Thymus (tissue), 14 donors: ENCODE measurements at places on chromosomes 12 and 14. TPM values are rescaled to one million over a fixed set of nuclear protein-coding genes. Genes with fewer than 3 reads are reported as not detected.

DNA sequence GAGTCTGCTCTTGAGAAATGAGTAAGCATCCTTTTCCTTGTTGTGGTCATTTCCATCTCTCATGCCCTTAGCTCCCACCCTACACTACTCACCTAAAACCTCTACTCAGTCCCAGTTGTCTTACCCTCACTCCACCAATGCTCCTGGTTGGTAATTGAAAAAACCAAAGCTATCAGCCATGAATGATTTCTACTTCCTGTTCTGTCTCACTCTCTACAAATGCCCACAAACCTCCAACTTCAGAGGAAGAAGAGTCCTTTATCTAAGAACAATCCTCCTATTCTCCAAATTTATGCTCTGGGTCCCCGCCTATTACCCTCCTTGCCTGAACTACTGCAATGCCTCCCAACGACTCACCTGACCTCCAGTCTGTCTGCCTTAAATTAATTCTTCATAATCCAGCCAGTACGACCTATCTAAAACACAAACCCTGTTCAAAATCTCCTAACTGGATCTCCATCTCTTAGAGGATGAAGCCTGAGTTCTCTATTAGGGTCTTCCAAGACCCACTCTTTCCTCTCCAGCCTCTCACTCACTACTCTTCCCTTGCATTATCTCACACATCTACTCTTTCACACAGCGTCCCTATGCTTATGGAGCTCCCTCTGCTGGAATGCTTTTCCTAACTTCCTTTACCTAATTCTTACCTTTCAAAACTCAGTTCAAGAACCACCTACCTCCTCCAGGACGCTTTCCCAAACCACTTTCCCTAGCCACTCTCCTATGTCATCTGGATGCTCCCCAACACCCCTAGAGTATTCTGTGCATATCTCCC, 2.2 kb downstream of the DHRS1 start:
- no peak for DNase-seq

DNA sequence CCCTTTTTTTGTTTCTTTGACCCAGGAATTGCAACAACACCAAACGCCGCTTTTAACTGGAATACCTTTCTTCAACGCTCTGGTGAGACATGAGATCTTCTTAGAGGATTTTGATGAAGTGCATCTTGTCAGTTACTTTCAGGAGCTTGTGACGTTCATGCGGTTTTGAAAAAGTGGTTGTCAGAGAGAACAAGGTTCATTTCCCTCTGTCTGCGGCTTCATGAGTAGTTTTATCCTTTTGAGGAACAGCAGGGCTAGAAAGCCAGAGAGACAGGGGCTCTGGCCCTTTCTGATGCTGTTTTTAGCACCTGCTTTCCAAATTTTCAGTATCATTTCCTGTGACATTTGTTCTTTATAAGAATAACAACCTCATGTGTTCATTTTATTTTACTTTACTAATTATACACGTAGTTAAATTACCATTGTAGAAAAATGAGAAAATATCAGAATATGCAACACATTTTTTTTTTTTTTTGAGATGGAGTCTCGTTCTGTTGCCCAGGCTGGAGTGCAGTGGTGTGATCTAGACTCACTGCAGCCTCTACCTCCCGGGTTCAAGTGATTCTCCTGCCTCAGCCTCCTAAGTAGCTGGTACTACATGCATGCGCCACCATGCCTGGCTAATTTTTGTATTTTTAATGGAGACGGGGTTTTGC, 61.8 kb downstream of the GLT1D1 start:
- DNase-seq: peak; percentile 49

GRCh38 chr12:46556819-46557524, 184.4 kb upstream of the SLC38A2 start:
- no peak for DNase-seq

DNA sequence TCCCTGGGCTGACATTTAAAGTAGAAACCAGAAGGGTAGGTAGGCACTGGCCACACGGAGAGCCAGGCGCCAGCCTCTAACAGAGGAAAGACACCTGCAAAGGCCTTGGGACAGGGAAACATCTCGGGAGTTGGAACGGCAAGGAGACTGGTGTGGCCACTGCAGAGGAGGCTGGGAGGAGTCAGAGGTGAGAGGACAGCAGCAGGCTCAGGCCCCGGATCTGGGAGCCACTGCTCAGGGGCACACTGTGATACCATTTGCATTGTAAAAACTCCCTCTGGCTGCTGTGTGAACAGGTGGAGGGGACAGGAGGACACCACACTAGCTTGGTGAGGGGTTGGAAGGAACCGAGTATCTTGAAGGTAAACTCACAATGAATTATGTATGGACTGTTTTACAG, 2.7 kb downstream of the ANHX start:
- DNase-seq: no peak

DNA sequence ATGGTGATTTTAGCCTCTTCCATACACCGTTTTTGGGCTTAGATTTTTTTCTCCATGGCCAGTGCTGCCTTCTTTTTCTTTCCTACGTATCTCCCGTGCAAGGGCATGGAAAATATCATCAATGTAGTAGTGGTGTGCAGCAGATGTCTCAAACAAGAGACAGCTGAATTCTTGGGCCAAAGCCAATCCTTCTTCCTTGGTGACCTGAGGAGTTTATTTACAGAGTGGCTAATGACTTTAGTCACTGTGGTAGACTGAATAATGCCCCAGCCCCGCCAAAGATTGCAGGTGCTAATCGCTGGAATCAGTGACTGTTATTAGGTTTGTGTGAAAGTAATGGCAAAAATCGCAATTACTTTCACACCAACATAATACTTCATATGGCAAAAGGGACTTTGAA, 235.5 kb upstream of the NOS1 start:
- DNase-seq: no peak

- DNase-seq: peak; percentile 73
Observed at GRCh38 chr14:105944632-105945610, 418.5 kb downstream of the TMEM121 start.

DNA sequence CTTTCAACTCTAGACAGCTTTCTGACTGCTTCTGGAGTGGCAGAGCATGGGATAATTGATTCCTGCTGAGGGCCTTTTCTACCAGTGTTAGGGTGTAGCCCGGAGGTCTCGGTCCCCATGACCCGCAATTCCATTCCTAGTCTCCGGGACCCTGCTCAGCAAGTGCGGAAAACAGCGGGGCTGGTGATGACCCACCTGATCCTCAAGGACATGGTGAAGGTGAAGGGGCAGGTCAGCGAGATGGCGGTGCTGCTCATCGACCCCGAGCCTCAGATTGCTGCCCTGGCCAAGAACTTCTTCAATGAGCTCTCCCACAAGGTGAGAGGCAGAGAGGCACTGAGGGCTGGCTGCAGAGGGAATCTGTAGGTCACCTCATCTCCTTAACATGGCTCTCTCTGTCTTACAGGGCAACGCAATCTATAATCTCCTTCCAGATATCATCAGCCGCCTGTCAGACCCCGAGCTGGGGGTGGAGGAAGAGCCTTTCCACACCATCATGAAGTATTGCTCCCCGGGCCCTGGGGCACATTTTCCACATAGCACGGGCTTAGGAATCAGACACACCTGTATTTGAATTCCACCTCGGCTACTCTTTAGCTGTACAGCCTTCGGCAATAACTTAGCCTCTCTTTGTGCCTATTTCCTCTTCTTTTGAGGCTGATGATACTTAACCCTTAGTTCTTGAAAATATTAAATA, 5.6 kb upstream of the GAPDH start:
- no peak for DNase-seq

GRCh38 chr12:22396735-22397134, 62.2 kb upstream of the ST8SIA1 start:
- DNase-seq: no peak

Gene AICDA
- total RNA-seq: 0.42 TPM

Gene DHRS4
- total RNA-seq: 23.6 TPM

Gene IGF1
- 1.6 TPM for total RNA-seq

Gene C12orf50
- 0.09 TPM for total RNA-seq

Gene SERPINA6
- total RNA-seq: 0.33 TPM

Gene FGF23
- total RNA-seq: 0.05 TPM

Gene YEATS4
- 45.7 TPM for total RNA-seq
